ENCODE measurements at places on chromosomes 5 and 9.

- no peak for DNase-seq
Measured at GRCh38 chr9:124721109-124721906, 49.8 kb downstream of the NR6A1 start.

- no peak for DNase-seq
Measured at GRCh38 chr9:5529683-5530221, 19.4 kb downstream of the PDCD1LG2 start.

DNA sequence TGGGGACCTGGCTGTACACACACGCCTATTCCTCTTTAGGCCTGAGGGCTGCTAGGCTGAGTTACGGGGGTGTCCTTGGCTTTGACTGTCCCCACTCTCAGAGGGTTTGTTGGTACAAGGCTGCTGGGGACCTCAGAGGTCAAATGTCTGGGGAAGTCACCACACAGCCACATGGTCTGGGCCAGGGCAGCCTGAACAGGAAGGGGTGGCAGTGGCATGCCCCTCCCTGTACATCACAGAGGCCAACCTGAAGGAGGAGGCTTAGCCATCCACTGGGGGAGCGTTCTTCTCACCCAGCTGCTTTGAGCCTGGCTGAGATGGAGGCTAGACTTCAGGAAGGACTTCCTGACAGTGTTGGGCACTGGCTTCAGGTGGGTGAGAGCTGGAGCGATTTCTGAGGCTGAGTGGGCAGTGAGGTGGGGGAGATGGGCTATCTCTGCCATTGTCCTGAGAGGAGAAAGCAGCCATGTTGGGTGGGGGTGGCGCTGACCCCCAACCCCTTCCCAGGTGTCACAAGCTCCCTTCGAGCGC is 36.3 kb downstream of the CXXC5 start:
- no peak for DNase-seq

GRCh38 chr9:14308853-14309145 is 5.1 kb downstream of the NFIB start:
- no peak for DNase-seq

- no peak for DNase-seq
Measured at GRCh38 chr9:130982636-130983358, 26.2 kb upstream of the LAMC3 start.

DNA sequence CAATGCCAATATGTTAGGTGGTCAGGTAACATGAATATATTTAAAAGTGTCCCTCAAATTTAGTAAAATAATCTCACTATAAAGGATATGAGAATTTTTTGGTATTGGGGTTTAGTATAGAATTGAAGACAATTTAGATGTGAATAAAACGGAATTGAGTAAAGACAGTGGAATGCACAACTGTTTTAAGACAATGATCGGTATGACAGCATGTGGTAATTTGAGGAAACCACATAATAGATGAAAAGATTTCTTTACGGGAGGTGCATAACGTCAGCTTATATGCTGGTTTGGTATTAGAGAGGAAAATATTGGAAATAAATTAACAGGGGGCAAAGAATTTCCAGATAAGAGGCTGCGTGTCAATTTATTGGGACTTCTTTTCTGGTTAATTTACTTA is 1043.2 kb downstream of the CDH18 start:
- DNase-seq: no peak

DNA sequence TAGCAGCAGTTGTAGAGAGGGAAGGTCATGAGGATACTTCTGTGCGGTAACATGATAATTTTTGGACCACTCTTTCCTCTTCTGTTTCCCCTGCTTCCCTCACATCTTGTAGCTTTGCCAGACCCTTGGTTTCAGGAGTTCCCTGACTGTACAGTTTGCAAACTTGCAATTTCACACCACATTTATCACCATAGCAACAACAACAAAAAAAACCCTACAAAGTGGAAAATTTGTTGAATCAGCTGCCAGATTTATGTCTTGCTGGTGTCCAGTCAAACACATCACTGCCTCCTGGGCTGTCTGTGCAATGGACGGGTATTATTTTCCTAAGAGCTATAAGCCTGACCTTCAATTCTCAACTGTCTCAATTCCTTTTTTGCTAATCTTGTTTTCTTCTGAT is 751.6 kb downstream of the TLR4 start:
- no peak for DNase-seq

DNA sequence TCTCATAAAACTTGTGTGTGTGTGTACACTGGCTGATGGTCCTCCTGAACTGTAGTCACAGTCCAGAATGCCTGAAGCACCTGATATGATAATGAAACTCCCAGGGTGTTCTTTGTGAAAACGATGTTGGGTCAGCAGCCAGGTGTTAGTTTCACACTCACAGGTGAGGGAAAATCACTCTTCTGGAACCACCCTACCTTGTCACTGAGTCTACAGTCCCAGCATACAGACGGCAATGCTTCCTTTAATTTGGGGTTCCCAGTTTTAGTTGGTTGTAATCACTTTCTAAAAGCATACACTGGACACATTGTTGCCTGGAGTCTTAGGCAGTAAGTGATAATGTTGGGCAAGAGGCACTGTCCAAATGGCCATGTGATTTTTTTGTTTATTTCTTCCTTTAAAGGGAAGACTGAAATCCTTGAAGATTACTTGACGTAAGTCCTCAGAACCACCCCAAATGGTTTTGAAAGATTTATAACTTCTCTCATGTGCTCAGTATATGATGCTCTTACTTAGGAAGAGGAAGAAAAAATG is 18.2 kb upstream of the MGAT1 start:
- DNase-seq: no peak

- DNase-seq: no peak
Measured at GRCh38 chr5:79573983-79574890, 38.0 kb upstream of the TENT2 start.

DNA sequence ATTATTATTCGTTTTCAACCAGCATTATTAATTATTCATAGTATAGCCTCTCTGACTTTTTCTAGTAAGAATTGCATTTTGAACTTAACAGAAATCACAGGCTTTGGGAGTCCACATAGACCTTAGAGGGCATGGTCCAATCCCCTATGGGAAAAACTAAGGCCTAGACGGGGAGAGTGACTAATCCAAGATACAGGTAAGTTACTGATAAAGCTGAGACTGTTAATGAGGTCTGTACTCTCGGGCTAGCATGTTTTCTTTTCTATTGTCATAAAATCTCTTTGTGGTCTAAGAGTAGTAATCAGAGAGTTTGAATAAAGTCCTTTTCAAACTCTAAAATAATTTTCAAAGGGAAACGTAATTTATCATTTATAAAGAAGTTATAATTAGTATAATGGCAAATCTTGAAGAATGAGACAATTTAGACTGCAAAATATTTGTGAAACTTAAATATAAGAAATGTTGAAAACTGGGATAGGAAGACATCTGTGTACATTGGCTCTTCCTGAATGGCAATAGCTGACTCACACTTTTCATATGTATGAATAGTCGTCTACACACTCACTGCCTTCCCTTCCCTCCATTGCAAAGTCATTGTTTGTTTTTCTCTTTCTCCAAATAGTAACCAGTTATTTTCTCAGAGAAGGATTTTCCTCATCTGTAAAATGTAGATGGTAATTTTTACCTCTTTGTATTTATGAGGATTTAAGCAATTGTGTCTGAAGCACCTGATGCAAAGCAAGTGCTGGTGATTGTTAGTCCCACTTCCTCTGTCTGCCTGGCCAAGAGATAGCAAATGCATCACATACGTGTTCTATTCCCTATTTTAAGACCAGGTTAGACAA is 207.9 kb upstream of the CD180 start:
- DNase-seq: no peak

- DNase-seq: no peak
Measured at GRCh38 chr9:137234758-137235423, 4.2 kb downstream of the SLC34A3 start.

- DNase-seq: no peak
Measured at GRCh38 chr5:73902327-73903051, 276.5 kb downstream of the ARHGEF28 start.

GRCh38 chr5:155594270-155594669 is 580.7 kb downstream of the KIF4B start:
- DNase-seq: no peak

DNA sequence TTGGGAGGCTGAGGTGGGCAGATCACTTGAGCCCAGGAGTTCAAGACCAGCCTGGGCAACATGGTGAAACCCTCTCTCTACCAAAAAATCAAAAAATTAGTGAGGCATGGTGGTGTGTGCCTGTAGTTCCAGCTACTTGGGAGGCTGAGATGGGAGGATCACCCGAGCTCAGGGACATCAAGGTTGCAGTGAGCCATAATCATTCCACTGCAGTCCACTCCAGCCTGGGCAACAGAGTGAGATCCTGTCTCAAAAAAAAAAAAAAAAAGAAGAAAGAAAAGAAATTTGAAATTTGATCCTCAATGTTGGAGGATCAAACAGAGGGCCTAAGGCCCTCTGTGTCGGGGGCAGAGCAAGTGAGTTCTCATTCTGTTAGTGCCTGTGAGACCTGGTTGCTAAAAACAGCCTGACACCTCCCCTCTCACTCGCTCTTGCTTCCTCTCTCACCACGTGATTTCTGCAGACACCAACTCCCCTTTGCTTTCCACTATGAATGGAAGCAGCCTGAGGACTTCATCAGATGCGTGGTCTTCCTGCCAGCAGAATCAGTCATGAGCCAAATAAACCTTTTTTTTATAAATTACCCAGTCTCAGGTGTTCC is 8.4 kb upstream of the GOLPH3 start:
- DNase-seq: no peak

- DNase-seq: no peak
Measured at GRCh38 chr5:42645138-42645537, 111.5 kb upstream of the CCDC152 start.

DNA sequence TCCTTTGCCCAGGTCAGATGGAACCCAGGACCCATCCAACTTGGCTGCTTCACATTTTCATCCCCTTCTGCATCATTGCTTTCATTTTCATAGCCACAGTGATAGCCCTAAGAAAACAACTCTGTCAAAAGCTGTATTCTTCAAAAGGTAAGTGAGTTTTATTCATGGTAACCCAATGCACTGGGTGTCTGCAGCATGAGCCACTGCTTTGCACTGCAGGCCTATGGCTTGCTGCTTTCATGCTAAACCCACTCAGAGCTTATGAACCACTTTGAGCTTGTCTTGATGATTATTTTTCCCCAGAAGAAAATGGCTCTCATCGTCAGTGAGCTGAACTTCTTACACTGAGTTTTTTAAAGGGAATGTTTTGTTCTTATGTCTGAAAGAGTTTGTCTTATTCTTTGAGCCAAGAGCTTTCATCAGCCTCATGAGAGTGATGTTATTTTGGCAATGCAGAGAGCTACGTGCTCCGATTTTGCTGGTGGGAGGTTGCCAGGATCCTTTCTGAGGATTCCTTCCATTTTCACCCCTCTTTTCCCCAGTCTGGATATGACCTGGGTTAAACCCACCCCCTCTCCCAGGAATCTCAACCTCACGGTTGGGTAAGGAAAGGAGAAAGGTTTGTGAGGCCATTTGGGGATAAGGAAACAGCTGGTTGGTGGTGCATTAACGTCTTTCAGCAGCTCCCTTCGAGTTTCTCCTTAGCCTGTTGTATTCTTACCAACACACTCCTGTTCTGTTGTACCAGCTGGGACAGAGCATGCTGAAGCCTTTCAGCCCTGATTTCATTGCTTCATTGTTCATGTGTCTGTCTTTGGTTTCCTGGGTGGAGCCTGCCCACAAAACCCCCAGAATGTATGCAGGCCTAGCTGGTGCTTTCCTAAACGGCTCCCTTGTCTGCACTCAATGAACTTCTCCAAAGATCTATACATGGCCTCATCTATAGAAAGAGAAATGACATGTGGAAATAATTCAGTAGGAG is 47.6 kb downstream of the PDCD1LG2 start:
- DNase-seq: no peak

- no peak for DNase-seq
Measured at GRCh38 chr9:107388890-107389289, 100.7 kb downstream of the KLF4 start.
